ENCODE measurements at places on chromosomes 7 and 10. TPM values are rescaled to one million over a fixed set of nuclear protein-coding genes. Genes with fewer than 3 reads are reported as not detected.

DNA sequence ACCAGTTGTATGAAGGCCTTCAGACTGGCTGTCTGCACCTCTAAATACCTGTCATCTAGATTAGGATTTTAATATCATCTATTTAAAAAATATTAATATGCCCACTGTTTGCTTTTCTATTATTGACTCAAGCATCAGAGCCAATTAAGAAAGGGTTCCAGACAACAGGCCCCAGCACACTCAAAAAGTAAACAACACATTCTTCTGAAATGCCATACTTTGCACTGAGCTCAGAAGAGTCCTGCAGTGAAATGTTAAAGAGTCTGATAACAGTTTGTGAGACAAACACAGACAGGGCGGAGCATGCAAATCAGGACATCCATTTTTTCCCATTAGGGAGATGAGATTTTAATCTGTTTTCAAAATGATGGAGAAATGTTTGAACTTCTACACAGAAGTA is 45.9 kb upstream of the KLF6 start:
- H3K27ac ChIP-seq = no peak overlapping the region
- no peak overlapping the region for H3K4me3 ChIP-seq
- H3K36me3 ChIP-seq = no peaks in the 10 kb centered on the region
- no peak for DNase-seq
- H3K27me3 ChIP-seq = no peaks in the 10 kb centered on the region
- H3K4me1 ChIP-seq = no peaks in the 10 kb centered on the region

Gene TFR2
- total RNA-seq = 276 TPM

- no peak for DNase-seq
- no peaks in the 10 kb centered on the region for H3K27me3 ChIP-seq
- H3K36me3 ChIP-seq = no peaks in the 10 kb centered on the region
- no peak overlapping the region for H3K27ac ChIP-seq
Measured at GRCh38 chr10:18164748-18165361, 24.6 kb downstream of the CACNB2 start.

- H3K27ac ChIP-seq = peak overlapping the region; percentile 64
- H3K27me3 ChIP-seq = no peaks in the 10 kb centered on the region
- no peaks in the 10 kb centered on the region for H3K4me1 ChIP-seq
Measured at GRCh38 chr10:99681553-99681952, 22.2 kb downstream of the ENTPD7 start.

DNA sequence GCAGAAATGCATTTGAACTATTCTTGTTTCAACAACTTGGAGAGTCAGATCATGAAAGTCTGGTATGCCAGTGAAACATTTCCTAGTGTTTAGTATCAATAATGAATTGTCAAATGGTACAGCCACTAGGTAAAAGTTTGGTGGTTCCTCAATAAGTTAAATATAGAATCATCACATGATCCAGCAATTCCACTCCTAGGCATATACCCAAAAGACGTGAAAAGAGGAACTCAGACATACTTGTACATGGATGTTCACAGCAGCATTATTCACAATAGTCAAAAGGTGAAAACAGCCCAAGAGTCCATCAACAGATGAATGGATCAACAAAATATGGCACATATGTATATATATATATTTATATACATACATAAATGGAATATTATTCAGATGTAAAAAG is 67.0 kb upstream of the HPS1 start:
- H3K4me3 ChIP-seq = no peak overlapping the region
- H3K36me3 ChIP-seq = no peaks in the 10 kb centered on the region
- H3K27ac ChIP-seq = no peak overlapping the region
- H3K4me1 ChIP-seq = no peaks in the 10 kb centered on the region
- no peaks in the 10 kb centered on the region for H3K27me3 ChIP-seq

Gene IL2RA
- not detected for total RNA-seq

Gene ATOH7
- total RNA-seq = not detected

Gene VSTM4
- total RNA-seq = 1.0 TPM

Gene ZRANB1
- 32.5 TPM for total RNA-seq

Gene TTYH3
- 16.7 TPM for total RNA-seq

Gene PIP
- total RNA-seq = not detected

- no peaks in the 10 kb centered on the region for H3K27me3 ChIP-seq
- no peaks in the 10 kb centered on the region for H3K36me3 ChIP-seq
- no peaks in the 10 kb centered on the region for H3K4me1 ChIP-seq
- H3K27ac ChIP-seq = no peak overlapping the region
- H3K4me3 ChIP-seq = no peak overlapping the region
Measured at GRCh38 chr7:129136887-129137642, 7.4 kb upstream of the TSPAN33 start.

DNA sequence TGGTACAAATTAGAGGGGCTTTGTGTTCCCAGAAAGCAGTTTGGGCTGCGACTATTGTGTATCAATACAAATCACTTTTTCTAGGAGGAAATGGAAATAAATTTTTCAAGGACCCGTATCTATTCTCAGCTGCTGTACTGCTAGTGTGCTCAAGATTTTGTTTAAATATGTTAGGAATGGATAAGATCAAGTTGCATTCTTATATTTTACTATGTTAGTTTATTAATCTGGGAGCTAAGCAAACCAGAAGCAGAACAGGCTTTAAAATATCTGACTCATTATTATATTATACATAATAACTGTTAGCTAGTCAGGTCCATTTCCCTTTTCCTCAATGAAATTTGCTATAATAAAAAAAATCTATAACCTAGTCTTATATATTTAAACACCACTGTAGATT is 11.1 kb upstream of the GLCCI1 start:
- no peaks in the 10 kb centered on the region for H3K4me1 ChIP-seq
- H3K4me3 ChIP-seq = no peak overlapping the region
- H3K36me3 ChIP-seq = no peaks in the 10 kb centered on the region
- H3K27ac ChIP-seq = no peak overlapping the region

- no peaks in the 10 kb centered on the region for H3K27me3 ChIP-seq
- H3K4me1 ChIP-seq = peaks cover 15% of the 10 kb centered on the region
- no peaks in the 10 kb centered on the region for H3K36me3 ChIP-seq
- DNase-seq = no peak
Measured at GRCh38 chr7:43467406-43467805, 115.5 kb upstream of the STK17A start.

GRCh38 chr7:139490130-139490529 is 6.7 kb upstream of the KLRG2 start:
- no peaks in the 10 kb centered on the region for H3K27me3 ChIP-seq
- no peaks in the 10 kb centered on the region for H3K4me1 ChIP-seq
- no peak overlapping the region for H3K27ac ChIP-seq

Gene ING3
- 10.0 TPM for total RNA-seq

- H3K27me3 ChIP-seq = no peaks in the 10 kb centered on the region
- H3K4me1 ChIP-seq = no peaks in the 10 kb centered on the region
- no peak overlapping the region for H3K27ac ChIP-seq
- no peaks in the 10 kb centered on the region for H3K36me3 ChIP-seq
- DNase-seq = no peak
Measured at GRCh38 chr7:92830532-92831110, 5.8 kb downstream of the CDK6 start.

Gene HABP2
- 147 TPM for total RNA-seq

Gene CTAGE15
- total RNA-seq = 1.1 TPM

DNA sequence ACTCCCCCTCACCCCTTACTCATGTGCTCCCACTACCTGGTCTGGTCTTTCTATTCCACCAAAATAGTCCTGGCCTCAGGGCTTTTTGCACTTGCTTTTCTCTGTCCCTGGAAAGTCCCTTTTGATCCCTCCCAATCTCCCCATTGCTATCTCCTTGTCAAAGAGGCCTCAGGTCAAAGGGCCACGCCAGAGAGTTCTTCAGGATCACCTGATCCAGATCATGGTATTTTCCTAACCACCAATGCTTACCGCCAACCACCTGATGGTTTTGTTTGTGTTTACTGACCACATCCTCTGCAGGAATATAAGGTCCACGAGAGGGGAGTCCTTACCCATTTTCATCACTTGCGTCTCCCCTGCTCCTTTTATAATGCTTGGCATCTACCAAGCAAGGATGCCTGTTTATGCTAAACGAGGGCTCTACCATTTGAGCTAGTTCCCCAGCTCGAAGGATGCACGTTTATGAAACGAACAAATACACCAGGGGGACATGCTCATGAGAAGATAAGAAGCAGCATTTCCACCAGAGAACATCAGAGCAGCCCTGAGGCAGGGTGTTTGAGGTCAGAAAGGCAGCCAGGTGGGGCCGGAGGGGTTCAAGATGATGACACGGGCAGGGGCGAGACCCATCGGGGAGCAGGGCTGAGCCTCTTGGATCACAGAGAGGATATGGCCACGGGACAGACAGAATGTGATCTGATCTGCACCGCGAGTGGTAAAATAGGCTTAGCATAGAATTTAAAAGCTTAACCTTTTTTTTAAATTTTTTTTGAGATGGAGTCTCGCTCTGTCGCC is 43.1 kb upstream of the FOXK1 start:
- no peaks in the 10 kb centered on the region for H3K27me3 ChIP-seq
- H3K4me1 ChIP-seq = peaks cover 3% of the 10 kb centered on the region
- no peak overlapping the region for H3K4me3 ChIP-seq
- H3K27ac ChIP-seq = no peak overlapping the region

- peak overlapping the region; percentile 99 for H3K27ac ChIP-seq
- H3K27me3 ChIP-seq = no peaks in the 10 kb centered on the region
- H3K4me3 ChIP-seq = peak overlapping the region; percentile 77
Measured at GRCh38 chr10:91163269-91163868, 57.1 kb upstream of the PCGF5 start.

GRCh38 chr10:109831846-109832245 is 91.5 kb downstream of the XPNPEP1 start:
- H3K27me3 ChIP-seq = no peaks in the 10 kb centered on the region
- no peak overlapping the region for H3K4me3 ChIP-seq
- H3K36me3 ChIP-seq = no peaks in the 10 kb centered on the region
- H3K27ac ChIP-seq = no peak overlapping the region

DNA sequence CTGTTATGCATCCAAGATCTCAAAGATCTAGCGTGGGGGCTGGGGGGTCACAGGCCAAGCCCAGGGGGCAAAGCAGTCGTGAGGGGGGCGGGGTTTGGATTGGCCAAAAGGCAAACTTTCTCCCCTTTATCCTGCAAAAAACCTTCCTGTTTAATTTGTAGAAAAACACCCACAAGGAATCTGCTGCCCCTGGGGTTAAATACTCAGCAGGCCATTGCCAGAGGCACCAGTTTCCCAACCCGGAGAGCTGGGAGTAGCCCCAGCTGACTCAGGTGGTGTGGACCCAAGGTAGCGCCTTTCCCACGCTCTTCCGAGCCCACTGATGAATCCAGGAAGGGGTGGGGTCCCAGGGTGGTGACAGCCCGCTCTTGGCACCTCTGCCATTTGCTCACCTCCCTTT is 21.4 kb downstream of the KCP start:
- DNase-seq = no peak
- no peak overlapping the region for H3K4me3 ChIP-seq
- no peaks in the 10 kb centered on the region for H3K27me3 ChIP-seq
- peaks cover 3% of the 10 kb centered on the region for H3K4me1 ChIP-seq

DNA sequence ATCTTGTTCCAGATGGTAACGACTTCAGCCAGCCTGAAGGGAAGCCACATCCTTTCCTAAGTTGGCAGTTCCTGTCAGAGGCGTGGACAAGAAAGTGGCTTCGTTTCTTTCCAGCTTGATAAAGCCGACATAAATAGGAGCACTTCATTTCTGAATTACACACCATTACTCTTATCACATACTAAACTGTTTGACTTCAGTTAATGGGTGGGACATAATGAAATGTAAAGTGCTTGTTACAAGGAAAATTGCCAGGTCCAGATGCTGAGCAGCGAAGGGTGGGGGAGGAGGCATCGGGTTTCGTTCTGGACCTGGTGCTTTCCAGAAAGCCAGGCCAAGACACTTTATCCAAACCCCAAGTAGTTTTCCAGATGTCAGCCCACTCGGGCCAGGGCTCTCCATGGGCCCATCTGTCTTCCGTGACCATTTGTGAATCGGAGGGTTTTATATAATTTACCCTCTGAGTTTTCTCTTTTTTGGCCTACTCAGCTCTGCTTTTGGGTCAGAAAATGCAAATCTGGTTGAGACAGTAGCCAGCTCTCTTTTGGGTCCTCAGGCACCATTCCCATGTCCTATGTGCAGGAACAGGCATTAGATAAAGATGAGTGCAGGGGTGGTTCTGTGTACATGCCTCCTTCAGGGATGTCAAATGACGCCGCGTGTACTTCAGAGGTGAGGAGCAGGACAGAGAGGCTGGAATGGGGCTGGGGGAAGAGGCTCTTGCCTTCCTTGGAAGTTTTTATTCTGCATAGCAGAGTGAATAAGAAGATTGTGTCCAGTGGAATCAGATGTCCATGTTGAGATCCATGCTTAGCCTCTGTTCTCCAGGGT is 90.2 kb downstream of the TACC2 start:
- H3K27me3 ChIP-seq = no peaks in the 10 kb centered on the region
- H3K36me3 ChIP-seq = no peaks in the 10 kb centered on the region
- H3K27ac ChIP-seq = no peak overlapping the region
- no peak overlapping the region for H3K4me3 ChIP-seq

DNA sequence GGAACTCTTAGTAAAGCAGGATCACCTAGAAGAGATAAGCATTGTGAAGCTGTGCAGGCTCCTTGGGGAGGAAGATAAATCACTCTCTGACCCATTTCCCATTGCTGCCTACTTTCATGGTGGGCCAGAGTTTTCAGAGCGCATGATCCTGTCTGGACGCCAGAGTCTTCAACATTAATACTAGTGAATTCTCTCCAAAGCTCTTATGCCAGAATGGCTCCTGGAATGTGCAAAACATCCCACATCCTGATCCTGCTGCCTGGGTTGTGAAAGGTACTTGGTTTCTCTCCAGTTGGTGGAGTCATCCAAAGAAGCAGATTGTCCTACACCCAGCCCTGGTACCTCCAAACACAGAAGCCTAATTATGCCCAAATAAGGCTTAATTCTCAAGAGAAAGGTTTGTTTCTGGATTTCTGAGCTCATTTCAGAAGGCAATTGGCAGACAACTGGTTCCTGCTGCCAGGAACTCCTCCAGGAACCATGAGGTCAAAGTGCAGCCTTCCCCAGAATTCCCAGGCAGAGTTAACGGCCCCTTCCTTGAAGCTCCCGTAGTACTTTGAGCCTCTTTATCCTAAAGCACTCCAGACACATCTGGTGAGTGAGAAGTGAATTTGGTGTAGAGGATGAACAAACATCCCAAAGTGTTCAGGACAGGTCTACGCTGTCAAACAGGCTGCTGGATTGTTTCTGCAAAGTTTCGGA is 495.2 kb downstream of the PLXNA4 start:
- H3K36me3 ChIP-seq = no peaks in the 10 kb centered on the region
- H3K4me1 ChIP-seq = peaks cover 8% of the 10 kb centered on the region
- no peaks in the 10 kb centered on the region for H3K27me3 ChIP-seq
- no peak overlapping the region for H3K4me3 ChIP-seq

Gene ANXA8L1
- 0.09 TPM for total RNA-seq

DNA sequence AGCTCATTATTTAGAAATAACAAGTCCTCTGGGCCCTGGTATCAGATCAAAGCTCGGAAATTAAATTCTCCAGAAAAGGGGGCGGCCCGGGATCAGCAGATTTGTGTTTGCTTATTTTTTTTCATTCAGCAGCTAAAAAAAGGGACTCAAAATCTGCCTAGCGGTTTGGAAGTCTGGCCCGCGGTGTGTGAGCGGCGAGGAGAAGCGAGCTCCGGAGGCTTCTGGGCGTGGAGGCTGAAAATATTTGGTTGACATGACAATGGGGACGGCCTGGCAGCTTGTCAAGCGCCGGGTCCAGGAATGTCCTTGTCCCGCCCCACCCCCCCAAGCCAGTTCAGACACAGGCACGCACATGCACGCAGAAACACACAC is 43.4 kb downstream of the FOXL3 start:
- H3K4me3 ChIP-seq = no peak overlapping the region
- H3K36me3 ChIP-seq = no peaks in the 10 kb centered on the region
- no peaks in the 10 kb centered on the region for H3K27me3 ChIP-seq
- no peak overlapping the region for H3K27ac ChIP-seq
- DNase-seq = no peak

All from liver (tissue), 10 donors.